ENCODE measurements at places on chromosomes 7 and 10. TPM values are rescaled to one million over a fixed set of nuclear protein-coding genes. Genes with fewer than 3 reads are reported as not detected.
A peak's percentile ranks its signal among the peaks of the same experiment; 100 is the strongest.

The CCDC172 gene
- total RNA-seq, result not detected

The HOXA5 gene
- total RNA-seq, result 22.6 TPM

The NEURL1 gene
- 0.16 TPM for total RNA-seq

The MMD2 gene
- not detected for total RNA-seq

The LRRC4 gene
- total RNA-seq, result 3.2 TPM

The SCIN gene
- total RNA-seq, result 0.96 TPM

GRCh38 chr10:120559800-120560199, 102.8 kb downstream of the PLPP4 start:
- no peaks in the 10 kb centered on the region for H3K36me3 ChIP-seq
- H3K27me3 ChIP-seq, result no peaks in the 10 kb centered on the region
- no peaks in the 10 kb centered on the region for H3K4me1 ChIP-seq
- no peak for DNase-seq
- no peak overlapping the region for H3K27ac ChIP-seq

GRCh38 chr7:55571511-55572377, 558 bp downstream of the VOPP1 start:
- H3K4me3 ChIP-seq, result peak overlapping the region; percentile 94
- H3K27ac ChIP-seq, result peak overlapping the region; percentile 93
- no peaks in the 10 kb centered on the region for H3K27me3 ChIP-seq
- no peaks in the 10 kb centered on the region for H3K36me3 ChIP-seq

DNA sequence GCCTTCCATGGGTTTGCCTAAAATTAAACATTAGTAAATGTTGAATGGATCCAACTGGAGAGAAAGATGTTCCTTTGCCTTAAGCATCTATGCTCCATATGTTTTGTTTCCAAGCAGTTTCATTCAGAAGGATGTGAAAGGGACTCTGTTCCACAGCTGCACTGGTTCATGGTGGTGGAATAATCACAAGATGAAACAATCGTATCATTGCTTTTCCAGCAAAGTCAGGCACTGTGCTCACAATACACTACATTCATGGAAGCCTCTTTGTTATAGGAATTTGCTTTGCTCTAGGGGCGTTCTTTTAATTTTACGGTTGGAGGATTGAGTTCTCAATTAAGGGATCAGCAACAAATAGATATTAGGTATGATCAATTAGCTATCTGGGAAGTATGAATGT, 33.8 kb downstream of the RAMP3 start:
- H3K27ac ChIP-seq, result no peak overlapping the region
- no peak for DNase-seq

GRCh38 chr7:114659409-114660125, 245.0 kb downstream of the FOXP2 start:
- DNase-seq, result no peak
- H3K4me1 ChIP-seq, result no peaks in the 10 kb centered on the region
- no peaks in the 10 kb centered on the region for H3K27me3 ChIP-seq
- no peak overlapping the region for H3K4me3 ChIP-seq
- no peaks in the 10 kb centered on the region for H3K36me3 ChIP-seq
- no peak overlapping the region for H3K27ac ChIP-seq

DNA sequence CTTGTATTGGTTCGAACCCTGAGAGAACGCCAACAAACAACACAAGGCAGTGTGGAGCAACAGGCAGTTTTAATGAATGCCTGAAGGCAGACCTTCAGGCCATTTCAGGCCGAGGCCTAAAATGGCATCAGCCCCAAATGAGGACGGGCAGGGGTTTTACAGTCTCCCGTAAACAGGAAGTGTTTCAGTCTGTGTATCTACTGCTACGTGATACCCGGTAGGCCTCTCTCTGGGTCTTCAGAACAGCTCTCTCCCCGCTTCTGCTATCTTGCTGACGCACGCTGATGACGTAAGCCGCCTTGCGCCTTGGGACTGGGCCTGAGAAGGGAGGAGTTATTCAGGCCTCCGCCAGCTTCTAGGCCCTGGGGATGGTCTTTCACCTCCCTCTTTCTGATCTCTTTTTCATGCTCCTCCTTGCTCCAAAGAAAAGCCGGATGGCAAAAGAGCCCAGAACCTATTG, 67.7 kb downstream of the ST8SIA6 start:
- DNase-seq, result no peak
- no peak overlapping the region for H3K4me3 ChIP-seq
- H3K36me3 ChIP-seq, result no peaks in the 10 kb centered on the region
- peaks cover 7% of the 10 kb centered on the region for H3K4me1 ChIP-seq
- H3K27me3 ChIP-seq, result no peaks in the 10 kb centered on the region

DNA sequence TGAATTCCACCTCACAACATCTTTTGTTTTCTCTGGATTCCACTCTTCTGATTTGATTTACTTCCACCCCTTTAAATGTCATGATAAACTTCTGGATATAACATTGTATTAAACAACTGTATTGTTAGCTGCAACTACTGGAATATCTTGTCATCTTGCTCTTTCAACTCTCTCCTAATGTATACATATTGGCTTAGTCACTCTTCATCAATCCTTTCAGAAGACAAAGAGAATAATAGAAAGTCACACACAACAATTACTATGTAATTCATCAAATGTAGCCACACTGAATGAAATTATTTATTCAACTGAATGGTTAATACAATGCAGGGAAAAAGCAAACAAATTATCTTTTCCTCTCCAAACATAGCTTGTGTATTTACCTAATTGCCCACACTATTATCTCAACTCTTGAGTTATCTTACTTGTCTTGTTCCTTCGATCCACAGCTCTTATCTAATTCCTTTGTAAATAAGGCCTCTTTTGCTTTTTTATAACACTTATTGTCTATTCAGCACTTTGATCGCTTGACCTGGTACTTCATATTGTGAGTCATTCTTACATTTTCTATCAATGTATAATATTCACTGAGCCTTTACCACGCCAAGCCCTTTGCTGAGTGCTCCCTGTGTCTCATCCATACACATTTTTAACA, 16.7 kb downstream of the SEMA3A start:
- no peak overlapping the region for H3K27ac ChIP-seq
- DNase-seq, result no peak
- H3K4me3 ChIP-seq, result no peak overlapping the region
- no peaks in the 10 kb centered on the region for H3K4me1 ChIP-seq
- H3K36me3 ChIP-seq, result no peaks in the 10 kb centered on the region

DNA sequence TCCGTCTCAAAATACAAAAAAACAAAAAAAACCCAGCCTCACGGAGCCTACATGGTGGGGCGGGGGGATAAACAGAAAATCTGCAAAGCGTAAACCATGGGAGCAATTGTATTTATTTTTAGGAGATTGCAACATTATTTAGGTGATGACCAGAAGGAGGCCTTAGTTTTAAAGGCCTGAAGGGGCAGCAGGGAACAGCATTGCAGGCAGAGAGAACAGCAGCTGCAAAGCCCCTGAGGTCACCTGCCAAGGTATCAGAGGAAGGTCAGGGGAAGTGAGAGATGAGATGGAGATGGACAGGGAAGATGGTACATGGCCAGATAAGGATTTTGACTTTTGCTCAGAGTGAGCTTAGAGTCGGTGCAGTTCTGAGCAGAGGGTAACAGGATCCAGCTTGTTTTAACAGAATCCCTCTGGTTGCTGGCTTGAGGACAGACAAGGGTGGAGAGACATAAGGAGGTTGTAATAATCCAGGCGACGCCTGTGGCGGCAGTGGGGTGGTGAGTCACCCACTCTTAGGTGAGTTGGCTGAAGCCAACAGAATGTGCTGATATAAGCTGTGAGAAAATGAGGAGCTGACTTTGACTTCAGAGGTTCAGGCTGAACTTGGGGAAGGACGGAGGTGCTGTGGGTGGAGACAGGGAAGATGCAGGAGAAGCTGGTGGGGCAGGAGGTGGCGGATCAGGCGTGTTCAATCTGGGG, 82.3 kb upstream of the GTF2I start:
- H3K27me3 ChIP-seq, result no peaks in the 10 kb centered on the region
- DNase-seq, result no peak
- no peaks in the 10 kb centered on the region for H3K4me1 ChIP-seq
- H3K4me3 ChIP-seq, result no peak overlapping the region

DNA sequence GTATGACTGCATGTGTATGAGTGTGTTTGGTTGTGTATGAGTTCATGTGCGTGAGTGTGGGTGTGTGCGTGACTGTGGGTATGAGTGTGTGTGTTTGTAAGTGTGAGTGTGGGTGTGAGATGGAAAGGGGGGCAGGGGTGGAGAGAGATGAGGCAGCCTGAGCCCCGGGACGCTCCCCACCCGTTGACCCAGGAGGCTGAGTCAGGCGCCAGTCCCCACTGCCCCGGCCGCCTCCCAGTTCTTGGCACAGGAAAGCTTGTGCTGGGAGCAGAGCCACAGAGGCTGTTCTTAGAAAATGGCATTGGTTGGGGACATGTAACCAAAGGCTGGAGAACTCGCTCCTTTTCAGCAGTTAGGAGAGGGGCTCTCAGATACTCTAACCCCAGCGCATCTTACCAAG, 27.8 kb upstream of the NUB1 start:
- no peaks in the 10 kb centered on the region for H3K27me3 ChIP-seq
- DNase-seq, result no peak
- H3K4me3 ChIP-seq, result no peak overlapping the region
- H3K27ac ChIP-seq, result no peak overlapping the region

- no peaks in the 10 kb centered on the region for H3K27me3 ChIP-seq
- no peak for DNase-seq
- no peaks in the 10 kb centered on the region for H3K4me1 ChIP-seq
- no peaks in the 10 kb centered on the region for H3K36me3 ChIP-seq
These were observed 220.6 kb downstream of the CCDC3 start for GRCh38 chr10:12780634-12781601.

DNA sequence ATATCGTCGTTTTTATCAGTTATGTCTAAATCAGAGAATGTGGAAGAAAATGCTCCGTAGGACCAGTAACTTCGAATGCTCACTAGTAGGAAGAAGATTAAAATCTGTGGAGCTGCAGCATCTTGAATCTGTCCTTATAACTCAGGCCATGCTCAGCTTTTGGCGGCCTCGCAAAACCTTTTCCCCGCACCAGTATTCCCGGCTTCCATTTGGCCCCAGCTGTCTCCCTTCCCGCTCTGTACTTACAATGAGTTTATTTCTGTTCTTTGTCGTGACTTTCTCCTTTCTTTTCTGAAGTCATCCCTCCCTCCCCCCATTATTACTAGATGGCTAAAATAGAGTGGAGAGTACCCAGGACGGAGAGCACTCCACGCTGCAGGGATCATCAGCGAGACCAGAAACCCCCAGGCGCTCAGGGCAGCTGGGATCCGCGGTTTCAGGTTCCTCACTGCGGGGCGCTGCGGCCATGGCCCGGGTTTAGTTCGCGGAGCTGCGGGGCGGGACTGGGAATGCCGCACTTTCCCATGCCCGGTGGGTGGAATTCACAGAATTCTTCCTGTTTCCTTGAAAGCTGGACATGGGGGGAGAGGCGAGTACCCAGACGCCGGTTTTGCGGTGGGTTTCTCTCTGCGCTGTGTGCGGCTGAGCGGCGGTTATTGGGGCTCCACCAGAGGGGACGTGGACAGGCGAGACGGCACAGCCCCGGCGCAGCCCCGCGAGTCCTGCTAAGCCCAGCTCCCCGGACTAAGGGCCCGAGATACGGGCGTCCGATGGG, 183.5 kb downstream of the POM121L12 start:
- H3K27me3 ChIP-seq, result no peaks in the 10 kb centered on the region
- peak overlapping the region; percentile 27 for H3K4me3 ChIP-seq
- H3K27ac ChIP-seq, result no peak overlapping the region

DNA sequence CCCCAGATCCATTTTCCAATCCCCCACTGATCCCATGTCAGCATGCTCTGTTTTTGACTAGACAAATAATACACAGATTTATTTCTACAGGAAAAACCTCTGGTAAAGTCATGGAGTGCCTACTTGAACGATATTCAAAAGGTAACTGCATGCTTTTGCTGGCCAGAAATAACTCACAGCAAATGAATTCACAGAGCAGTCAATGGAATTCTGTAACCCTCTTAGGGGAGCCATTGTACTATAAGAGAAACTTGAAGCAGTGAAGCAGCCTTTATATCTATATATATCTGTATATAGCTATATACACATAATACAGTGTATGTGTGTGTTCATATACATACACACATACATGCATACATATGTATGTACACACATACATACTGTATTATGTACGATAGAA, 29.0 kb upstream of the MEOX2 start:
- no peak overlapping the region for H3K4me3 ChIP-seq
- no peaks in the 10 kb centered on the region for H3K4me1 ChIP-seq
- no peaks in the 10 kb centered on the region for H3K27me3 ChIP-seq
- no peaks in the 10 kb centered on the region for H3K36me3 ChIP-seq
- DNase-seq, result no peak

- H3K27ac ChIP-seq, result no peak overlapping the region
- H3K27me3 ChIP-seq, result no peaks in the 10 kb centered on the region
- H3K4me3 ChIP-seq, result no peak overlapping the region
- no peaks in the 10 kb centered on the region for H3K4me1 ChIP-seq
- no peaks in the 10 kb centered on the region for H3K36me3 ChIP-seq
These were observed 126.6 kb upstream of the LSM8 start for GRCh38 chr7:118057404-118057803.

DNA sequence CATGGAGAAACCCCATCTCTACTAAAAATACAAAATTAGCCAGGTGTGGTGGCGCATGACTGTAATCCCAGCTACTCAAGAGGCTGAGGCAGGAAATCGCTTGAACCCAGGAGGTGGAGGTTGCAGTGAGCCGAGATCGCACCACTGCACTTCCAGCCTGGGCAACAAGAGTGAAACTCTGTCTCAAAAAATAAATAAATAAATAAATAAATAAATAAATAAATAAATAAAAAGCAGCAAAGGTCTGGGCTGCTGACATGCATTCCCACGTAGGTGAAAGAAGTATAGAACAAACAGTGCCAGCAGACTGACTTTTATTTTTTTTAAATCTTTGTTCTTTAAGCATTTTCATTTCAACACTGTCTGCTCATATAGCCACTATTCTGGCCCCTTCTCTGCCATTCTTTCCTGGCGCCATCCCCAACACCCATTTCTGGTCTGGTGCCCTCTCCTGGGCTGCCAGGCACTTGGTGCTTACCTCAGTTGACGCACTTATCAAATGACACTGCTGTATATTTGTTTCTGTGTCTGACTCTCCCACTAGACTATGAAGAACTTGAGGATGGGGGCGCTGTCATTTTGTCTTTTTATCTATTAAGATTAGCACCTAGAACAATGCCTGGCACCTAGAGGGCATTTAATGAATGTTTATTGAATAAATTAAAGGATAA, 15.6 kb downstream of the FAM107B start:
- H3K4me1 ChIP-seq, result no peaks in the 10 kb centered on the region
- no peak overlapping the region for H3K4me3 ChIP-seq

- DNase-seq, result no peak
- no peaks in the 10 kb centered on the region for H3K27me3 ChIP-seq
- H3K36me3 ChIP-seq, result no peaks in the 10 kb centered on the region
- H3K4me1 ChIP-seq, result no peaks in the 10 kb centered on the region
These were observed 114.6 kb upstream of the LYZL2 start for GRCh38 chr10:30744106-30744505.

GRCh38 chr10:70925377-70926225, 37.2 kb upstream of the PCBD1 start:
- no peak overlapping the region for H3K4me3 ChIP-seq
- no peaks in the 10 kb centered on the region for H3K4me1 ChIP-seq
- DNase-seq, result peak; percentile 26
- H3K27me3 ChIP-seq, result no peaks in the 10 kb centered on the region

All from breast epithelium (tissue), 4 donors.